Progenitor cell of endocrine pancreas (in vitro differentiated cells): ENCODE measurements at places on chromosomes 11 and 22. TPM values are rescaled to one million over a fixed set of nuclear protein-coding genes. Genes with fewer than 3 reads are reported as not detected.

DNA sequence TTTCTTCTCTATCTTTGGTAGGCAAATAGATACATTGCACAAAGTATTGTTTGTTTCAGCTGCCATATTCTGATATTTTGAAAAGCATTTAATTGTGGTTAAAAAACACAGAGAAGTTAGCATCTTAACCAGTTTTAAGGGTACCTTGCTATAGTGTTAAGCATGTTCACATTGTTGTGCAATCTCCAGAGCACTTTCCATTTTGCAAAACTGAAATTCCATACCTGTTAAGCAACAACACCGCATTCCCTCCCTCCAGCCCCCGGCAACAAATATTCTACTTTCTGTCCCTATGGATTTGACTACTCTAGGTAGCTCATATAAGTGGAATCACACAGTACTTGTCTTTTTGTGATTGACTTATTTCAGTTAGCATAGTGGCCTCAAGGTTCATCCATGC, 33.9 kb downstream of the CNTF start:
- H3K4me3 ChIP-seq, result no peak overlapping the region
- peaks cover 11% of the 10 kb centered on the region for H3K4me1 ChIP-seq
- H3K36me3 ChIP-seq, result peaks cover 1% of the 10 kb centered on the region
- H3K27me3 ChIP-seq, result no peaks in the 10 kb centered on the region

GRCh38 chr22:33842006-33842354, 78.3 kb downstream of the LARGE1 start:
- H3K36me3 ChIP-seq, result peaks cover 15% of the 10 kb centered on the region
- H3K4me1 ChIP-seq, result peaks cover 22% of the 10 kb centered on the region
- no peak overlapping the region for H3K4me3 ChIP-seq
- no peak overlapping the region for H3K27ac ChIP-seq
- H3K27me3 ChIP-seq, result no peaks in the 10 kb centered on the region
- DNase-seq, result no peak

DNA sequence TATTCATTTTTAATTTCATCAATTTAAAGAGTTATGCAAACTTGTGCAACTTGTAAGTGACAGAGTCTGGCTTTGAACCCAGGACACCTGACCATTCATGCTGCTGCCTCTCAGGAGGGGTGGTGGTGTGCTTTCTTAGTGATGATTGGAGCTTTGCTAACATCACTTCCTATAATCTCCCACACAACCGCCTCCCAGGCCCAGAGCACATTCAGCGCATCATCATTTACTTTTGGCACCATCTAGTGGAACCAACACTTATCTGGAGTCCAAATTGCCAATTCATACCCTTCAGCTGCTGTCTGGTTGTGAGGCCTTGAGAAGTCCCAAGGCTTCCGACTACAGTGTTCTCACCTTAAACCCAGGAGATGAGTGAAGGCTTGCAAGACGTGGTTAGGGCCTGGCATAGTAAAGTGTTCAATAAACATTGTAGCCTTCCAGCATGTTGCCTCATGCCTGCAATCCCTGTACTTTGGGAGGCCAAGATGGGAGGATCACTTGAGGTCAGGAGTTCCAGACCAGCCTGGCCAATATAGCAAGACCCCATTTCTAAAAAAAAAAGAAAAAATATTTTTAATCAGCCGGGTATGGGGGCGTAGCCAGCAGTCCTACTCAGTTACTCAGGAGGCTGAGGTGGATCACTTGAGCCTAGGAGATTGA, 1.1 kb upstream of the TTLL1 start:
- no peaks in the 10 kb centered on the region for H3K4me1 ChIP-seq
- peaks cover 3% of the 10 kb centered on the region for H3K36me3 ChIP-seq
- H3K27ac ChIP-seq, result no peak overlapping the region
- DNase-seq, result no peak

DNA sequence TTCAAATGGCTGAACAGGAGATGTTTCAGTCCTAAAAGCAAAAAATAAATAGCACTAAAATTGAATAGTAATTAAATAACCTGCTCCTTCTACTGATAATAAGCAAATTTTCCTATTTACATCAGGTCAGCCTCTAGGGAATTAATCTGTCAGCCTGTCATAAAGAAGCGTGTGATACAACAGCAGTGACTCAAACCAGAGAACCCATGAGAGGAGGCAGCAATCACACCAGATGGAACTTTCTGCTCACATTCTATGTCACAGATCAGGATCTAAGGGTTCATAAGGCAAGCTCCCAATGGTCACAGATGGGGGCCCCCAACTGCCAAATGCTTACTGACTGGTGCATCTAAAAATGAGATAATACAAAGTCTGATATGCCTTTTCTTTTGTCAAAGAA, 41.1 kb downstream of the RBFOX2 start:
- peaks cover 2% of the 10 kb centered on the region for H3K36me3 ChIP-seq
- peaks cover 26% of the 10 kb centered on the region for H3K27me3 ChIP-seq
- no peak for DNase-seq
- H3K4me1 ChIP-seq, result peaks cover 27% of the 10 kb centered on the region
- no peak overlapping the region for H3K4me3 ChIP-seq

Gene TXN2
- 55.0 and 59.6 TPM in 2 replicates for total RNA-seq

GRCh38 chr11:127217452-127218274, 217.1 kb upstream of the KIRREL3 start:
- DNase-seq, result no peak
- no peak overlapping the region for H3K4me3 ChIP-seq
- H3K27me3 ChIP-seq, result peaks cover 6% of the 10 kb centered on the region
- no peak overlapping the region for H3K27ac ChIP-seq
- H3K4me1 ChIP-seq, result no peaks in the 10 kb centered on the region

Gene PYGM
- total RNA-seq, result 1.4 and 1.6 TPM in 2 replicates

Gene SLC3A2
- 140 and 180 TPM in 2 replicates for total RNA-seq

Gene CLDN25
- not detected in 2 replicates for total RNA-seq

Gene MUC6
- 1.6 and 1.9 TPM in 2 replicates for total RNA-seq

Gene SYCE3
- not detected in 2 replicates for total RNA-seq

DNA sequence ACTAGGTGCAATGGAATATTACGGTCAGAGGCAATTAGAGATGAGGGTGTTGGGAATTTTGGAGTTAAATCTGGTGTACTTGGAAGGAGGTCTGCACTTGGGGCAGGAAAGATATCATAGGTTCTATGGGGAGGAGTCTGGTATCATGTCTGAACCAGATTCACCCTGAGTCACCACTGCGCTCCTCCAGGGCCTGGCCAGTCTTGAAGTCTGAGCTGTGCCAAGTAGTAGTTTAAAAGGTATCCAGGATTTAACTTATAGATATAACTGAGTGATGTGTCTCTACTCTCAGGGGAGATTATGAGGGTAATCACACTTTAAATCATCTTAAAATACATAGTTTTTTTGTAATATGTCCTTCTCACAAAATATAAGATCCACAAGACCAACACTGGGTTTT, 6.6 kb downstream of the CNGA4 start:
- H3K4me3 ChIP-seq, result no peak overlapping the region
- no peaks in the 10 kb centered on the region for H3K27me3 ChIP-seq
- H3K27ac ChIP-seq, result no peak overlapping the region

DNA sequence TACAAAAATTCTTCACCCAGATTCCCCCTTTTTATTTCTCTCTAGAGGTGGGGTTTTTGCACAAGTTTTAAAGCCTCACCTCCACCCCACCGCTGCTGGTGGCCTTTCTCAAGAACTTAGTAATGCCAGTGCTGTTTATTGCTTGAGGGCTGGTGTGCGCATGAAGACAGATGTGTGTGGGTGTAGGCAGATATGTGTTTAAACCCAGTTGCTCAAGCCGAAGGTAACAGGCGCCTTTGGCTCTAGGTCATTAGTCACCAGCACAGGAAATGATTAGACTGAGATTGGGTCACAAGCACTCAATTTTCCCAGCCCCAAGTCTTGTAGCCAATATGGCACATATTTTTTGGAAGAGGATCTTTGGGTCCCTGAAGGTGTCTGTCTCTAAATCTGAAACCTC, 2.7 kb upstream of the CLMP start:
- peaks cover 12% of the 10 kb centered on the region for H3K4me1 ChIP-seq
- DNase-seq, result no peak
- no peak overlapping the region for H3K4me3 ChIP-seq
- no peaks in the 10 kb centered on the region for H3K36me3 ChIP-seq
- peaks cover 55% of the 10 kb centered on the region for H3K27me3 ChIP-seq

Gene TCN1
- total RNA-seq, result 3.2 and 3.5 TPM in 2 replicates

Gene APOL1
- total RNA-seq, result 0.12 TPM in 1 of 2 replicates, not detected in the other

GRCh38 chr11:394858-395655, 1.0 kb downstream of the PKP3 start:
- peaks cover 4% of the 10 kb centered on the region for H3K4me1 ChIP-seq
- H3K36me3 ChIP-seq, result peaks cover 14% of the 10 kb centered on the region
- no peak for DNase-seq
- no peaks in the 10 kb centered on the region for H3K27me3 ChIP-seq
- no peak overlapping the region for H3K27ac ChIP-seq

DNA sequence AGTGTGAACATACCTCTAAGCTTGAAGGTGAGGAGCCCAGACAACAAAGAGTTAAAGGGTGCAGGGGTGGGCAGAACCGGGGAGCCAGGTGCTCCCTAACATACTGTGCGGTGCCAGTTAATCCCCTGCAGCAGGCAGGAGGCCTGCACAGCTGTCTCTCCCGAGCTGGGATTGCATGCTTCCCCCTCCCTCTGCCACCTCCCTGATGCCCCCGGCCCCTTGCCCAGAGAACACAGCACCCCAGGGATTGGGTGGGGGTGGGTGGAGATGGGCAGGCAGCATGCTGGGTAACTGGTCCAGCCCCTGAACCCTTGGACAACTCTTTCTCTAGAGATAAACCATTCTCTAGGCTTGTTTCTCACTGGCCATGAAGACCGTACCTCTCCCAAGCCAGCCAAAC, 67.7 kb upstream of the MYOD1 start:
- H3K27ac ChIP-seq, result no peak overlapping the region
- H3K4me3 ChIP-seq, result no peak overlapping the region
- no peaks in the 10 kb centered on the region for H3K4me1 ChIP-seq
- no peak for DNase-seq
- H3K36me3 ChIP-seq, result no peaks in the 10 kb centered on the region

GRCh38 chr11:77842441-77843121, 21.6 kb downstream of the AAMDC start:
- no peak overlapping the region for H3K4me3 ChIP-seq
- H3K36me3 ChIP-seq, result peaks cover 41% of the 10 kb centered on the region
- H3K27me3 ChIP-seq, result no peaks in the 10 kb centered on the region
- no peak for DNase-seq

DNA sequence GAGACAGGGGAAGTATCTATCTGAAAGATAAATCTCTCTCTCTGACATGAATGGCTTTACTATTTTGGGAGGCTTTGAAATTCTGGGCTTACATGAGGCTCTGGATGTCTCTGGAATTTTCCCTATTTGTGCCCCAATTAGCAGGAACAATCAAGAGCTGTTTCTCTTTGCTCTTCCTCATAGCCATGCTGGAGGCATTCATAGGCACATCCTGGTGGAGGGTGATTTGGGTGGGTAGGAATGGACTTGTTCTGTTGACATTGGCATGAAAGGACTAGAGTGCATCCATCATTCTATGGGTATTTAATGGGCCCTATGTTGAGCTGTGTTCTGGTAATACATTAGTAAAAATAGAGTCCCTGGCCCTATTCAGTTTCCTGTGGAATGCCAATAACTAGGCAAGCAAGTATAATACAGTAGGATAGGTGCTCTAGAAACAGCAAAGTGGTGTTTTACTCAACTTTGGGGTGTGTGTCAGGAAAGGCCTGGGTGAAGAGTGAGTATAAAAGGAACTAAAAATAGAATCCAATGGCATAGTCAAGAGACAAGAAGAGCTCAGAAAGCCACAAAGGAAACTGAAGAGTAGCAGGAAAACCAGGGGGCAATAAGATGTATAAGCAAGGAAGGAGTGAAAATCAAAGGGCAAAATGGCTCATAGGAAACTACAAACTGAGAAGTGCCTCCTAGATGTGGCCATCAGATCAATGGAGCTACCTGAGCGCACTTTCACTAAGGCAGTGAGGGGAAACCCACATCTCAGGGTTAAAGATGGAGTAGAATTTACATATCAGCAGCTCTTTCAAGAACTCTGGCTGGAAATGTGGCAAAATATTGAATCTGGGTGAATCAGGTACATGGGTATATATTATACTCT, 45.0 kb downstream of the CWC15 start:
- no peaks in the 10 kb centered on the region for H3K36me3 ChIP-seq
- no peak overlapping the region for H3K4me3 ChIP-seq
- peaks cover 5% of the 10 kb centered on the region for H3K27me3 ChIP-seq
- H3K4me1 ChIP-seq, result peaks cover 18% of the 10 kb centered on the region
- DNase-seq, result no peak

- H3K4me1 ChIP-seq, result no peaks in the 10 kb centered on the region
- H3K27ac ChIP-seq, result no peak overlapping the region
- H3K4me3 ChIP-seq, result no peak overlapping the region
- no peak for DNase-seq
- H3K36me3 ChIP-seq, result peaks cover 27% of the 10 kb centered on the region
Observed at GRCh38 chr22:33341611-33342010, 283.4 kb upstream of the SYN3 start.

Gene LAYN
- total RNA-seq, result 4.5 and 5.1 TPM in 2 replicates

GRCh38 chr11:128125723-128126122, 461.6 kb downstream of the ETS1 start:
- no peaks in the 10 kb centered on the region for H3K4me1 ChIP-seq
- no peak overlapping the region for H3K27ac ChIP-seq
- DNase-seq, result no peak
- H3K4me3 ChIP-seq, result no peak overlapping the region

GRCh38 chr11:61170566-61170965, 9.3 kb upstream of the VPS37C start:
- H3K27me3 ChIP-seq, result peaks cover 11% of the 10 kb centered on the region
- no peak overlapping the region for H3K27ac ChIP-seq
- H3K4me3 ChIP-seq, result no peak overlapping the region
- peaks cover under 1% of the 10 kb centered on the region for H3K4me1 ChIP-seq
- DNase-seq, result no peak

DNA sequence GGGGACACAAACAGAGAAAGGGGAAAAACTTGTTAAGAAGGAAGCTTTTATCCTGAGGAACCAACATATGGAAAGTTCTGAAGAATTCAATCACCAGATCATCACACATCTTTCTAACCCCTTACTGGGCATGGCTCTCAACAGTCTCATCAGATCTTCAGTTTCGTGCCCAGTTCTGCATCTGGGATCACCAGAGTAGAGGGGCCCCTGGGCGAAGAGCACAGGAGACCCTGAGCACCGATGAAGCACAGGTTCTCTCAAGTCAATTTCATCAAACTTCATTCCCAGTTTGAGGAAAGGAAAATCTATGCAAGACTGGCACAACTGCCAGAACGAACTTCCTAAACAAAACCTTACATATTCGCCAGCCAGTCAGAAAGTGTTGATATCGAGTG, 8.5 kb upstream of the PYGM start:
- H3K27me3 ChIP-seq, result no peaks in the 10 kb centered on the region
- H3K27ac ChIP-seq, result no peak overlapping the region
- no peak for DNase-seq
- no peak overlapping the region for H3K4me3 ChIP-seq
- H3K36me3 ChIP-seq, result peaks cover 62% of the 10 kb centered on the region

Gene CNGA4
- total RNA-seq, result 2.0 and 2.1 TPM in 2 replicates

DNA sequence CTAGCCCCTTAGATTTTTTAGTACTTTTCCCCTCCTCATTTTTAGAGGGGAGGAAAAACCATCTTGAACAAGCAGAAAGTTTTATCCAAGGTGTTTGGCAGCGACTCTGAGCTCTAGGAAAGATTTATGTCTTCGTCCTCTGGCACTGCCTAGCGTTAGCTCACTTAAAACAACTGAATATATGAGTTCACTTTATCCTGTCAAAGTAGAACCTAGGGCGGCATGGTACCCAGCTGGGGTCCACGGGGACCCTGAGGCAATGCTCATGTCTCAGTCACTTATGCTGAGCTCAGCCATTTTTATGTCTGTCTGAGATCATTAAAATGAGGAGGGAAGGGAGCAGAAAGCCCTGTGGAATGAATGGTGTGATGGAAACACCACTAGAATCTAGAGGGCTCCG, 14.2 kb upstream of the VSIG10L2 start:
- H3K36me3 ChIP-seq, result no peaks in the 10 kb centered on the region
- peaks cover 7% of the 10 kb centered on the region for H3K4me1 ChIP-seq
- DNase-seq, result no peak
- H3K27me3 ChIP-seq, result peaks cover 8% of the 10 kb centered on the region
